ENCODE measurements at places on chromosomes 6 and 20. TPM values are rescaled to one million over a fixed set of nuclear protein-coding genes. Genes with fewer than 3 reads are reported as not detected.

RAB44 gene
- polyA plus RNA-seq: 0.09 TPM

SLC35D3 gene
- not detected for polyA plus RNA-seq

PRDM13 gene
- polyA plus RNA-seq: not detected

DNA sequence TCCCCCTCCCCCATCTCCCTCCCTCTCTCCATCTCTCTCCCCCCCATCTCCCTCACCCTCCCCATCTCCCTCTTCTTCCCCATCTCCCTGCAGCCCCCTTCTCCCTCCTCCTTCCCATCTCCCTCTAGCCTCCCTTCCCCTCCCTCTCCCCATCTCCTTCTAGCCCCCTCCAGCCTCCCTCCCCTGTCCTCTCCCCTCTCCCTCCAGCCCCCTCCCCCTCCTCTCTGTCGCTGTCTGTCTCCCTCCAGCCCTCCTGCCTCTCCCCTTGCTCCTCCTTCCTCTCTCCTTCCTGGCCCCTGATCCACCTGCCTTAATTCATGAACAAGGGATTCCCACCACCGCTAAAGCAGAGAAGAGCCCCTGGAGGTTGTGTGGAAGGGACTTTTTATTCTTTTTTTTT, 26.9 kb upstream of the CHMP4B start:
- DNase-seq: no peak

DNA sequence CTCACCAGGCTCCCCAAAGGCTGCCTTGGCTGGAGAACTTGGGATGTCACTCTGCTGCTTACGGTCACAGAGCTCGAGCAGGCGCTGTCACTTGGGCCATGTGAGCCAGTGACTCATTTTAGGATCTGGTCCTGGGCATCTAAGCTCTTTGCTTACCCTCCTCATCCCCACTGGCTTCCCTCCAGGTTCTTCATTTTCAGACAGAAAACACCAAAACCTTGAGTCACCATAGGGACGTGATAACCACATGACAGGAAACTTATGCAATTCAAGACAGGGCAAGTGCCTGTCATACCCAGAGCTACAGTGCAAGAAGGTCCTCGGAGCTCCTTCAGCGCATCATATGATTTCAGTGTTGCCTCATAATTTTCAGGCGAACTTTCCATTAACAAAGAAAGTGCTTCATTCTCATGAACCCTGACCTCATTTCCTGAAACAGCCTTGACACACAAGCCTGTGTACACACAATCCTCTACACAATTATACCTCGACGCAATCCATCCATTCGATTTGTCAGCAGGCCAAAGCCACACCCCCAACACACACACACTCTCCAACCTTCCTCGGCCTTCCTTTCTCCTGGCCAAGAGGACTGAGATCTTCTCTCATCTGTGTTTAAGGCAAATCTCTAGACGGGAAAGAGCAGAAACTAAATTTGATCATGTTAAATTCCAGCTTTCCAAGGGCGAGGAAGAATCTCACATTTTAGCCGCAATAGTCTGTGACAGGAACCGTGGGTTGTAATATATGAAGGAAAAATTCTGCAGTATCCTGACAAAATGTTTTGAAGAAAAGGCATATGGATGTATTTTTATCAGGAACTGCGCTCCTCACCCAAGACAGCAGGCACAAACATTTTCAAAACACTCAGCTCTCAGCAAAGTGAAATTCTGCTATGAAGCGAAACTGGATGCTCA, 25.3 kb downstream of the TBC1D7 start:
- peak; percentile 67 for DNase-seq

DNA sequence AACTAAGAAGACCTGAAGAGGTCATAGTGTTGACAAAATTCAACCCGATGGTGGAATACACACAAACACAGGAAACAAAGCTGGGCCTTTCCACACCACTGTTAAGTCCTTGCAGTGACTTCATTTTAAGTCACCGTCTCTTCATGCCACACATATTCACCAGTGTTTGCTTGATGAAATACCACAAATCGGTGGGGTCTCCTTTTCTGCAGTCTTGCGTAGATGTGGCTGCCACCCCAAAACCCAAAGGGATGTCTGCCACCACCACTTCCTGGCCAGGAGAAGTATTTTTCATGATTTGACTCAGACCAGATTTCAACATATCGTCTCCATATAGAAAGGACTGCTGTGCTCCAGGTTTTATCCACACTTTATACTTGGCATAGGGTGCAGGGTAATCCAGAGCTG, 11.0 kb upstream of the COL10A1 start:
- DNase-seq: no peak

DNA sequence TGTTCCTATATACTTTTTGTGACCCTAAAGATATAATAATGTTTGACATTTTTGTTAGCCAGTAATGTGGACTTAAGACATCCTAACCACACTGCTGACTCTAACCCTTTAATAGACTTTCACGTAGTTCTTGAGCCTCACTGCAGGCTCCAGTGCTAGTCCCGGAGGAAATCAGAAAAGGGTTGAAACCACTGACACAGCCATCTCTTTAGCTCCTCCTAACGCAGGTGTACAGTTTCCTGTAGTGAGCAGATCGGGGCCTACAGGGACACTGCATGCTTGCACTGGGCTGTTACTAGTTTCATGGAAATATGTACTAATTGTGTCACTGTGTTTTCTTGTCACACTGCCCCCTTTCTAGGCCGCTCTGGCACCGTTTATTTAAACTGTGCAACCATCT, 512 bp upstream of the HDGFL1 start:
- no peak for DNase-seq

GRCh38 chr6:87518453-87518852, 45.7 kb downstream of the SLC35A1 start:
- DNase-seq: no peak

All from muscle of back (tissue), 13 donors.